Activated CD4-positive, alpha-beta T cell treated with anti-CD3 and anti-CD28 coated beads for 36 hours (primary cell): ENCODE measurements at places on chromosomes 2 and 18.

DNA sequence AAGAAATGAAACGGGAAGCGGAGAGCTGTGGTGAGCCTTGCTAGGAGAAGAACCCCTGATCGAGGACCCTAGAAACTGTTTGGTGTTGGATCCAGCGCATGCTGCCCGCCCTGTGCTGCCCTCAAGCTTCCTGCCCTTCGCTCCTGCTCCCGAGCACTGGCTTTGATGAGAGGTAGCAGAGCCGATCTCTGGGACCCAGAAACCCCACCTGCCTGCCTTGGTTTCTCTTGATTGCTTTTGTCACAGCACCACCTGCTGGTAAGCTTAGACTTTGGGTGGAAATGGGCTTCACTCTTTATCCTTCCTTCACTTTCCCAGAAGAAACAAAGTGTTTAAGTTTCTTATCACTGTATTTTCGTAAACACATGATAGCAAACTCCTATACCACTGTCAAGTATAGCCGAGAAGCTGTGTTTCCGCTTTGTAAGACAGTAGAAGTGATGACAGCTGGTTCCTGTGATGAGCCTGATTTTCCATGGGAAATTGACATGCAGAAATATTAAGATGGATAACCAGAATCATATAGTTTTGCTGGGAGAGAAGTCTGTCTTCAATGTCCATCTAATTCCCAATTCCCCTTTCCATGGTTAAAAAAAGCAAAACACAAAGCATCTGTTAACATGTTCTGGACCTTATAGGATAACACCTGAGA, 267.4 kb downstream of the PHLPP1 start:
- peak; percentile 74 for DNase-seq

GRCh38 chr2:127796389-127796788, 14.6 kb downstream of the WDR33 start:
- DNase-seq, result no peak

GRCh38 chr2:129233751-129234406, 745.6 kb upstream of the RAB6C start:
- DNase-seq, result no peak

GRCh38 chr2:175766880-175767279, 235.2 kb downstream of the LNPK start:
- DNase-seq, result no peak

- peak; percentile 44 for DNase-seq
Observed at GRCh38 chr2:84908948-84909713, 3.7 kb downstream of the TMSB10 start.

DNA sequence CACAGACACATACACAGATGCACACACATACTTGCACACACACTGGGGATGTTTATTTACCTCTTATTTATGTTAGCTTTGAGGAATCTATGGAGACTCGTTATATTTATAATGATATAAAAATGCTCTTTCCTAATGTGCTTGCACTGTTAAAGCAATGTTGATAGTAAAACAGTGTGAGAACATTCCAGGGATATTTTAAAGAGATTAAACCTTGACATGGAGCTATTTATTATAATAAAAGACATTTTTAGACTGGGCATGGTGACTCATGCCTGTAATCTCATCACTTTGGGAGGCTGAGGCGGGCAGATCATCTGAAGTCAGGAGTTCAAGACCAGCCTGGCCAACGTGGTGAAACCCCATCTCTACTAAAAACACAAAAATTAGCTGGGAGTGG, 557.3 kb upstream of the ZNF804A start:
- DNase-seq, result no peak

GRCh38 chr2:203656522-203657287, 49.7 kb upstream of the CD28 start:
- peak; percentile 40 for DNase-seq

DNA sequence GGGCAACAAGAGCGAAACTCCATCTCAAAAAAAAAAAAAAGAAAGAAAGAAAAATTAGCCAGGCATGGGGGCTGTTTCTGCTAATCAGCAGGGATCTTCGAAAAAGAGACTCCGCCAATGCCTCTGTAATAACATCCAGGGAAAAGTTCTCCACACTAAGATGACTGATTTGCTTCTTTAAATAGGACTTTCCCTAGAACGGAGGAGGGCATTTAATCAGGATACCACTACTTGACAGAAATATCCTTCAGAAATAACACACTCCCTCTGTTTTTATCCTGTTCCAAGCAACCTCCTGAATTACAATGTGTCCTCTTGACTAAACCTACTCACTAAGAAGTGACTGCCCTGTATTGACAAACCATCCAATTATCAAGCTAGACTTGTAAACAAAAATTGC, 21.7 kb downstream of the REV1 start:
- no peak for DNase-seq

DNA sequence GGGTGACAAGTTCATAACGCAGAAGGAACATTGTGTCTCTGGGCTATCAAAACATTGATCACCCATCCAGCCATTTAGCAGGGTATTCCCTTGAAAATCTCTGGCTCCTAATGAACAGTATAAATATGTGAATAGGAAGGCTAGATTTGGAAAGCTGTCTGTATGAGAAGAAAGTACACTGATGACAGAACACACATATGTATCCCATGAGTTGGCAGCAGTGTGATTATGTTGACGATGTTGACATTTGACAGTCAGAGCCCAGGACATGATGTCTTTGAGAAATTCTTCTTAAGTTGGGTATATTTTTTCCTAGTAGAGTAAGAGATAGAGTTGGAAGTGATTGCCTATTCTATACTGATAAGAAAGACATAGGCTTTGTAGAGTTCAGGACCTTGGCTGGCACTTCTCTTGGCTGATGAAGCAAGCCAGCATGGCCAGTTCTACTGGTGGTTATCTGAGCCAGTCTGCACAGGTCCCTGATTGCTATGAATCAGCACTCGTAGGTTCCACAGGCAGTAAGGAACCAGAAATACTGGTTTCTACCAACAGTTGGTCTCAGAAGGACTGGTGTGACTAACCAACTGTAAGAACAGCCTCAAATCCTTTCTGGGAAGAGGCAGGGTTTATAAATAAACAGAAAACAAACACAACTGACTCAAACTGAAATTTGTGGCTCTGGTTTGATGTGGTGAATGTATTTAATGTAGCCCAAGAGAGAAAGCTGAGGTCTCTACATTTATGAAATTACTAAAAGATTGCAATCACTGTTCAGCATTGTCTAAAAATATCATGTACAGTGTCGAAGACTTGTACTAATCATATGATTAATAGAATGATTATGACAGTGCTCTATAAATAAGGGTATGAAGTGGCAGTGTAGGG, 43.9 kb upstream of the RAPH1 start:
- DNase-seq, result peak; percentile 67

DNA sequence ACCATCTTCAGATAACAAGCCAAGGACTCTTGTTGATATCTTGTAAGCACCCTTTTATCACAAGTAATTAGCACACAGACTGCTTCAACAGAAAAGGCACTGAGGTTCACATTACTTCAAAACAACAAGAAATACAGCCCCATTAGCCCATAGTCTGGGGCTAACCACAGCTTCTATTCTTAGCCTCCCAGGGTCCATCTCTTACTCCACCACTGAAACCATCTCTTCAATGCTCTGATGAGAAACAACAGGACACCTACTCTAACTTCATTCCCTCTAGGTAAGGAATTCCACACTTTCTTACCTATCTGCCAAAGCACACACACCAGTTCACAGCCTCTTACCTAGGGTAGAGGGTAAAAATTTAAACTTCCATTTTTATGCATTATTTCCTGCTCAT, 26.4 kb upstream of the CYTIP start:
- no peak for DNase-seq

DNA sequence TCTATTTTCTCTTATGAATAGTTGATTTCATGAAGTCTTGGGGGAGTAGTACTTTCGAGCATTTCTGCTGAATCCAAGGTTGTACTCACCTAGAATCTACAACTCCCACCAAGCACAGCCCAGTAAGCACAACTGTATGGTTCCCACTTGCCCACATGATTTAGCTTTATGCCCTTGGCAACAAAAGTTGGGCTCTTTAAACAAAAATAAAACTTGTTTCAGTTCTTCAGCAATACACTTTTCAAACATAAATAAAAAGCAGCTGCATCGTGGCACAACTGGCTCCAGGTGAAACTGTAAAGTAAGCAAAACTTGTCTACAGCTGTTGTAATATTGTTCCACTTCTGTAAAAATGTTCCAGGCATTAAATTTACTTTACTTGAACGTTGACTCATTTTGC, 99.8 kb upstream of the FSIP2 start:
- DNase-seq, result no peak

GRCh38 chr2:151197184-151198108, 64.2 kb downstream of the RBM43 start:
- no peak for DNase-seq

GRCh38 chr2:240136671-240137292, 677 bp upstream of the COPS9 start:
- peak; percentile 48 for DNase-seq

GRCh38 chr2:169827272-169828140, at the start of gene UBR3:
UBR3 (plus strand) TSS chr2:169827454; CDS start chr2:169827508, 54 bp downstream.
- DNase-seq, result peak; percentile 95

GRCh38 chr18:77223221-77223639, 26.4 kb upstream of the GALR1 start:
- peak; percentile 75 for DNase-seq

GRCh38 chr2:120391911-120392665, 46.2 kb downstream of the INHBB start:
- DNase-seq, result peak; percentile 0

- no peak for DNase-seq
Observed at GRCh38 chr2:128450211-128451024, 131.8 kb upstream of the HS6ST1 start.

DNA sequence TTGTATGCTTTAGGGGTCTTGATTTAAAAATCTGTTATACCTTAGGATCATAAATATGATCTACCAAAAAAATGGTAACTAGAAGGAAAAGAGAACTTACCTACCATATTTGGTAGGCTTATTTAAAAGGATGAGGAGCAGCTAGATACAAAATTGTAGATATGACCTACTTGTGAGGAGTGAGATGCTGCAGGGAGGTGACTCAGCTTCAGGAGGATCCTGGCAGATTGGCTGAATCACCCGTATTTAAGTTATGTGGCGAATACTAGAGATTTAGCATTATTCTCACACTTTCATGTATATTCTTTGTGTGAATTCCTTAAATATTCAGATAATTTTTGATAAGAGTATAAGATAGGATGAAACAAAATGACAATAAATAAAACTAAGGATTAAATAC, 657.3 kb upstream of the LINC00305 start:
- no peak for DNase-seq

- DNase-seq, result no peak
Observed at GRCh38 chr2:128505575-128506526, 187.2 kb upstream of the HS6ST1 start.

DNA sequence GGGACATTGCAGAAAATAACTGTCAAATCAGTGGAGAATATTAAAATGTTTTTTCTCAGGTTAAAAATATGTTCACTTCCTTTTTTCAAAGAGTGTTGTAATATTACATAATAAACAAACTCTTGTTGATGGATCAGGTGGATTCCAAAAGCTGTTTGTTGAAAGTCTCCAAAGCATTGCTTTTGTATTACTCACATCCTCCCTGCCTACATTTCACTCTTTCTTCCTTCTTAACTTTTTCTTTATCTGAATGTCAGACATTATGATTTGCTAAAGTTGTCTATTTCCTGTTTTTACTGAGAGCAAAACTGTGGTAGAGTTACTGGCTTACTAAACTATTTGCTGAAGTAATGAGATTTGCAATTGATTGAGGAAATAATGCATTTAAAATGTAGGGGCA, 92.1 kb downstream of the CDH19 start:
- DNase-seq, result no peak

DNA sequence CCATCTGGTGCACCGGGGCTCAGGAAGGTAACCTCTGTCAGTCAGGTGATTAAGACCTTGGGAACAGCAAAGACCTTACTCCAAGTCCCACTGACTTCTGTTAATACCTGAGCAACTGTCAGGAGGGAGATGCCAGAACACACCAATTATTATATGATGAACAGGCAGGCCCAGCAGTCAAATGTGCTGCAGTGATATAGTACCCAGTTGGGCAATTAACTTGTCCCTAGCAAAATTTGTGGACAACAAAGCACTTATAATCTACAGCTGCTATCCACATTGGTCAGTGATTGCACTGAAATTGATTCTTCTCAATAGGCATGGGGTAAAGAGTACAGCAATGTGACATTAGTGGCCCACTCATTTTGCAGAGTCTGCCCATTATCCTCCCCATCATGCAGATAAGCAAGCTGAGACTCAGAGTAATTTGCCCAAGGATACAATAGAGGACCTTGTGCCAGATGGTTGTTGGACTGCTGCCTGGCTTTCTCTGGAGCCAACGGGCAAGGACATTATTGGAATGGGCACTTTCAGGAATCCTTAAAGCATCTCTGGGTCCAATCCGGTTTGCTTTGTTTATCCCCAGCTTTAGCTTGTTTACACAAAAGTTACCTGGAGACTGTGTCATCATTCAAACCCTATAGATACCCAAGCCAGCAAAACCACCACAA, 147.6 kb downstream of the CCBE1 start:
- DNase-seq, result no peak

GRCh38 chr2:96528006-96528699, 8.4 kb upstream of the ARID5A start:
- DNase-seq, result peak; percentile 91

DNA sequence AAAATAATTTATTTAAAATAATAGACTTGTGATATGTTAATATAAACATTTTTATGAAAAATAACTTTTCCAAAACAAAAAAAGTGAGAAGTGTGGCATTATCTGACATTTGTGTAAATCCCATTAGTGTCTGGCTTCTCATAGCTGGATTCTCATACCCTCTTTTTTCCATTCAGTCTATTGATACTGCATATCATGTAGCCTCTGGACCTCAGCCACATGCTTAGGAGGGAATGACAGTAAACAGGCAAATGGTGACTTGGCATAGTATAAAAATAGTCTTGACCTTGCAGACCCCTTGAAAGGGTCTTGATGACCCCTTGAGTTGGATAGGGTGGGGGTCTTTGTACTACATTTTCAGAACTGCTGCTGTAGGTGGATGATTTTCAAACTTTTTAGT, 29.2 kb downstream of the GALNT1 start:
- DNase-seq, result no peak

DNA sequence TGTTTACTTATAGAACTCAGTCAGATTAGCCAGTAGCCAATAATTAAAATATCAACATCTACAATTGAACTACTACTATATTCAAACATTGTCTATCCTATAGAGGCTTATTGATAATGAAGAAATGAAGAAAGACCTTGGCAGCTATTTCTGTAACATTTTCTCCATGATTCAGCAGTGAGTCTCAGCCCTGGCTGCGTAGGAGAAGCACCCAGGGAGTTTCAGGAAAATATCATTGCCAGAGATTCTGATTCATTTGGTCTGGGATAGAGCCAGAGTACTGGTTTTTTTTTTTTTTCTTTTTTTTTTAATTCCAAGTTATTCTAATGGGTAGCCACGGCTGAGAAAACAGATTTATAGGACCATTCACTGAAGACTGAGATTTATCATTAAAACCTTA, 404.8 kb downstream of the TXNL1 start:
- DNase-seq, result no peak
